Upper lobe of left lung (tissue), 6 donors: ENCODE measurements at places on chromosomes 12 and 14.

DNA sequence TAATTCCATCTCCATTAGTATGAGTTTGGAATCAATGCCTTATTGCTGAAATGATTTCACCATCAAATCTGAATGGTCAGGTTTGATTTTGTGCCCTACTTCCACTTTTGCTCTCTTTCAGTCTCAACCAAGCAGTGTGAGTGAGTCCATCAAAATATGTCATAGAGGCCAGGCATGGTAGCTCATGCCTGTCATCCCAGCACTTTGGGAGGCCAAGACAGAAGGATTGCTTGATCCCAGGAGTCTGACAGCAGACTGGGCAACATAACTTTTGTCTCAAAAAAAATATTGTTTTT, 22.0 kb upstream of the HSP90B1 start:
- DNase-seq: no peak
- no peaks in the 10 kb centered on the region for H3K36me3 ChIP-seq
- H3K4me1 ChIP-seq: no peaks in the 10 kb centered on the region
- H3K4me3 ChIP-seq: no peak overlapping the region
- no peaks in the 10 kb centered on the region for H3K27me3 ChIP-seq
- H3K27ac ChIP-seq: no peak overlapping the region

- no peaks in the 10 kb centered on the region for H3K4me1 ChIP-seq
- no peak for DNase-seq
- H3K27ac ChIP-seq: no peak overlapping the region
- H3K27me3 ChIP-seq: no peaks in the 10 kb centered on the region
- H3K36me3 ChIP-seq: no peaks in the 10 kb centered on the region
Measured at GRCh38 chr12:130588696-130589539, 127.2 kb downstream of the RIMBP2 start.

- no peaks in the 10 kb centered on the region for H3K27me3 ChIP-seq
- H3K4me1 ChIP-seq: peaks cover 5% of the 10 kb centered on the region
- peak overlapping the region; percentile 68 for H3K27ac ChIP-seq
- no peaks in the 10 kb centered on the region for H3K36me3 ChIP-seq
Measured at GRCh38 chr12:30877105-30877875, 49.3 kb upstream of the TSPAN11 start.

- no peaks in the 10 kb centered on the region for H3K27me3 ChIP-seq
- no peaks in the 10 kb centered on the region for H3K36me3 ChIP-seq
- H3K4me1 ChIP-seq: peaks cover 28% of the 10 kb centered on the region
Measured at GRCh38 chr12:6272300-6273204, 37.9 kb upstream of the PLEKHG6 start.

DNA sequence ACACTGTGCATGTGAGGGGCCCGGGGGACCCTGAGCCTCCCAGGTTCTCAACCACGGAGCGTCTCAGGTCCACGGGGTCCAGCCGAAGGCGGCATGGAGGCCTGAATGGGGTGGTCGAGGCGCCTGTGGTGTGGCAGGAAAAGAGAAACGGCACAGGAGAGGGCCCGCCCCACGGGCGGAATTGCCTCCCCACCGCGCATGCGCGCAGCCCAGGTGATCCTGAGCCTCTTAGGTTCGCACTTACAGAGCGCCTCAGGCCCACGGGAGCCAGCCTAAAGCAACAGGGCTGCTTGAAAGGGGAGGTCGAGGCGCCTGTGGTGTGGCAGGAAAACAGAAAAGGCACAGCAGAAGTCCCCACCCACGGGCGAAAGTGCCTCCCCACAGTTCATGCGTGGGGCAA, 311.0 kb downstream of the ALG10 start:
- no peak overlapping the region for H3K27ac ChIP-seq
- no peaks in the 10 kb centered on the region for H3K4me1 ChIP-seq
- DNase-seq: peak; percentile 62
- no peaks in the 10 kb centered on the region for H3K27me3 ChIP-seq
- no peaks in the 10 kb centered on the region for H3K36me3 ChIP-seq

DNA sequence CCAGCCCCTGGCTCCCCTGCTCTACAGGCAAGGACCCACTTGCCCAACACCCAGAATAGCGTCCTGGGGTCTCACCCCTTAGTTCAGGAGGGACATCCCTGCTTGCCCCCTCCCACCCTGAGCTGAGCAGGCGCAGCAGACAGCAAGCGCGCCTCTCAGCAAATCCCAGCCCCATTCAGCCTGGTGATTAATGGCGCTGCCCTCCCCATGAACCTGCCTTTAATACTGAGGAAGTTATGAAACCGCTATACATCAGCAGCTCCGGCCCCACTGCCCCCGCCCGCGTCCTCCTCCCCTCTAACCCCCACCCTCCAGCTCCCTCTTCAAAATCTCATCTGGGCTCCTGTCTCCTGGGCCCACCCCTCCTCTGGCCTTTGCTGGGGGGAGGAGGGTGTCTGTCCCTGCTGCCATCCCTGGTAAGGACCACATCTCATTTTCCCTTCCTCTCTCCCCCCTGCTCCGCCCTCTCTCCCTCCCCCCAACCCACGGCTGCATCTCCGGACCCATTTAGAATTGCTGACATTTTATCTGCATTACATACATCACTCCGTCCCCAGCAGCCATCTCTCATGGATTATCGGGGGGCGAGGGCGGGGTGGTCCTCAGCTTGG, 7.1 kb upstream of the SMUG1 start:
- H3K4me1 ChIP-seq: peaks cover 3% of the 10 kb centered on the region
- H3K4me3 ChIP-seq: no peak overlapping the region
- H3K27me3 ChIP-seq: peaks cover 8% of the 10 kb centered on the region
- H3K36me3 ChIP-seq: no peaks in the 10 kb centered on the region
- DNase-seq: peak; percentile 83
- H3K27ac ChIP-seq: peak overlapping the region; percentile 78

DNA sequence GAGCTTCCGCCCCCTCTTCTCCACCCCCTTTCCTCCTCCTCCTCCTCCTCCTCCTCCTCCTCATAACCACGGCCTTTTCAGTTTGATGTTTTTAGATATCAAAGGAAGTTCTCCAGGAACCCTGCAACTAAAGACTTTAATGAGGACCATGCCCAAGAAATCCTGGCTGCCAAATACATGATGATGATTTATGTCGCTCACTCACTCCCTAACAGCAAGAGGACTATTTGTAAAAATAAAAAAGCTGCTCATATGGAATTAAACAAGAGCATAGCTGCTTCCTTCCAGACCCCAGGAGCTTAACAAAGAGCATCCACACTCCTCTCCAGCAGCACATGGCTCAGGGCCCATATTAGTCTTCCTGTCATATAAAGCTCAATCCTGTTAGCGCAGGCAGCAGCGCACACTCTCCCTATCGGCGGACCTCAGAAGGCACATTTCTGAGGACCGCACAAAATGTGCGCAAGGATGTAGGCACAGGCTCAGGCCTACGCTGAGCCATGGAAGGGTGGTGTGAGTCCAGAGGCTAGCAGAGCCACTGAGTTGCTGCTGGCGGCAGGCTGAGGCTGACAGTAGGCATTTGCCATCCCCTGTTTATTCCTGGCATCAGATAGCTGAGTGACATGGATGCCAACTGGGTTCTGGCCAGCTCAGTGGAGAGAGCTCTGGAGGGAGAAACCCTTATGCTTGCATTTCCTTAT, 232.8 kb downstream of the MSRB3 start:
- no peaks in the 10 kb centered on the region for H3K4me1 ChIP-seq
- DNase-seq: no peak
- no peak overlapping the region for H3K4me3 ChIP-seq
- no peaks in the 10 kb centered on the region for H3K36me3 ChIP-seq

DNA sequence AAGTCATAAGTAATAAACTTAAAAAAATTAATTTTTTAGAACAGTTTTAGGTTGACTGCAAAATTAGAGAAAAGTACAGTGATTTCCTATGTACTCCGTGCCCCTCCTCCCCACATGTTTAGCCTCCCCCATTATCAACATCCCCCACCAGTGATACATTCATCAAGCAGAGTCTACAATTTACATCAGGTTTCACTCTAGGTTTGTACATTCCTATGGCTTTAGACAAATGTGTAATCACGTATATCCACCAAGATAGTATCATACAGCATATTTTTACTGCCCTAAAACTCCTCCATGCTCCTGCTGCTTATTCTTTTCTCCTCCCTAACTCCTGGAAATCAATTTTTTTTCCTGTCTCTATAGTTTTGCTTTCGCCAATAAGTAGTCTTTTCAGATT, 438.7 kb downstream of the LRFN5 start:
- H3K4me3 ChIP-seq: no peak overlapping the region
- H3K4me1 ChIP-seq: no peaks in the 10 kb centered on the region
- H3K27ac ChIP-seq: no peak overlapping the region

- DNase-seq: no peak
- no peak overlapping the region for H3K27ac ChIP-seq
- no peaks in the 10 kb centered on the region for H3K27me3 ChIP-seq
- no peaks in the 10 kb centered on the region for H3K4me1 ChIP-seq
Measured at GRCh38 chr12:51632623-51633022, 41.6 kb downstream of the SCN8A start.
